ENCODE measurements at places on chromosomes 1 and 21.

GRCh38 chr1:204356997-204357396 is 2.7 kb downstream of the PLEKHA6 start:
- no peak for DNase-seq

DNA sequence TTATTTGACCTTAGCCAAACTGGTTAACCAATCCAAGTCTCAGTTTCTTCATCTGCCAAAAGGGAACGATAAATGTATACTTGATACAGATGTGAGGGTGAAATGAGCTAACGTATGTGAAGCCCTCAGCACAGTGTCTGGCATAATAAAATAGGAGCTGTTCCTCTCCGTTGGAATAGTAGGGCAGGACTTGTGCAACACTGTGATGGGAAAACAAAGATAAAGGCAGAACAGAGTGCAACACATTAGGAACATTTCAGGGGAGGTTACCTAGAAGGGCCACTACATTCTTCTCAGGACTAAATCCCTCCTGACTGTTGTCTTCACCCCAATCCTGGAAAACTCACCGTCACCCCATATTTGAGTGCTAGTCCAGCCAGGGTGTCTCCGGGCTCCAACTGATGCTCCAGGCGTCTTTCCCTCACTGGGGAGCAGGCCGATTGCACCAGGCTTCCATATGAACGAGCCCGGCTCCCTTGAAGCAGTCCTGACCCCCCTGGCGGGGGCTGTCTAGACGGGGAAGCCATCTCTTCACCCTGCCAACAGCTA is 896 bp downstream of the LYSMD1 start:
- DNase-seq = no peak

DNA sequence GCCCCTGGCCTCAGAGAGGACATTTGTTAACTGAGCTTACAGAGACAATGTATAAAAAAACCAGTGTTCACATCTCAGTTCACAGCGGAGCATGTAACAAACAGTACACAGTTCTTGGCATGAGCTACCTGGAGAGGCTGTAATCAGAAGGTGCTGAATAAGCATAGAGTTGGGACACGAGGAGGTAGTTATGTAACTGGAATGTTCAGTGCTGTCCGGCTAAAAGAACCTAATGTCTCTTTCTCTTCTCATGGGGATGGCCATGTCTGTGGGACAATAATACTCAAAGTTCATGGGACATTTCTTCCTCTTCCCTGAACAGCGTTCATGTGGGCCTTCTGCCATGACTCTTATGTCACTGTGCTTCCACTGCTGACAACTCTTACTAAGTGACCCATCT is 17.2 kb upstream of the STX12 start:
- DNase-seq = no peak

DNA sequence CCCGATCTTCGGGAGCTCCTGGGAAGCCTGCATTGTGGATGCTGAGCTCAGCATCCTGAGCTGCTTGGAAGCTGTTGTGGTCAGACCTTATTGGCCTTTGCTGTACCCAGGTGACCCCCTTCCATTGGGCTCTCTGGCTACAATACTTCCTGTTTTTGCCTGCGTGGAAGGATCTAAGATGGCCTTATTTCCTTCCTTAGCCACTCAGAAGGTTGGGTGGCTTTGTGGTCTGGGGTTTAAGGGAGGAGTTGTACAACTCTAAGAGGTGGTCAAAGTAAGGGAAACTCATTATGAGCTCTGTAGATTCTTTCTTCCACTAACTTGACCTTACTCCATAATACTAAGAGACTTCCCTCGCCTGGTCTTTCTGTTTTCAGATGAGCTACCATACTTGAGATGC is 17.7 kb downstream of the PFKFB2 start:
- no peak for DNase-seq

GRCh38 chr1:9371391-9371935 is 78.8 kb downstream of the SPSB1 start:
- DNase-seq = peak; percentile 84

DNA sequence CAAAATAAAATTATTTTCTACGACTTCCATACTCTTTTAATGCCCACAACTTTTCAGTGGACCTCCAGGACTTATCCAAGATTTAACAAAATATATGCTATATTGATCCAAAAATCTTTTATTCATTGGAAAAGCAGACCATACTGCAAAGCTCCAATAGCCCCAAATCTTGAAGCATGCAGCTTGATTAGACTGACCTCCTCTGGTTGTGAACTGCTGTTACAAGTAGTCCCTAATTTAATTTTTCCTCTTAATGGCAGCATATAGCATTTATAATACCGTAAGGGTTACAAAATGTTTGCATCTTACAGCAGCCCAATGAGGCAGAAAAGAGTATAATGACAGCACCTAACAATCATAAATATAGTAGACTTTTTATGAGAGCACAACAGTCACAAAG is 49.8 kb downstream of the TPR start:
- no peak for DNase-seq

- DNase-seq = no peak
Observed at GRCh38 chr1:244826712-244827111, 8.7 kb upstream of the COX20 start.

DNA sequence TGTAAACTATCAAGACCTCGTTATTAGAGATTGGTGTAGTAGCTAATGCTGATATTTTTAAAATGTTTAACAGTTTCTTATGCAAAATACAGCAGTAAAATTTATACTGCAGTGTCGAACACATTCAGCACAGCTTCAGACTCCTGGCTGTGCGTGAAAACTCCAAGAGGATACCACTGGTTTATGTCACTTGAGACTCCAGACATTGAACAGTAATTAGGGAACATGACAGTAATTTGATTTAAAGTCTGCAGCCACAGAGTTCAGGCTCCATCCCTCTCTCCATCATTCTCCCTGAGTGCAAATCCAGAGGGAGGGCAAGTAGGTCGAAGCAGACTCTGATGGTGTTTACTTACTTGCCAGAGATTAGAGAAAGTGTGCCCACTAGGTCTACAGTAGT is 94.2 kb downstream of the AK5 start:
- no peak for DNase-seq

All from right lung (tissue), 10 donors.